Glutamatergic neuron (in vitro differentiated cells): ENCODE measurements at places on chromosomes 16 and 17.

DNA sequence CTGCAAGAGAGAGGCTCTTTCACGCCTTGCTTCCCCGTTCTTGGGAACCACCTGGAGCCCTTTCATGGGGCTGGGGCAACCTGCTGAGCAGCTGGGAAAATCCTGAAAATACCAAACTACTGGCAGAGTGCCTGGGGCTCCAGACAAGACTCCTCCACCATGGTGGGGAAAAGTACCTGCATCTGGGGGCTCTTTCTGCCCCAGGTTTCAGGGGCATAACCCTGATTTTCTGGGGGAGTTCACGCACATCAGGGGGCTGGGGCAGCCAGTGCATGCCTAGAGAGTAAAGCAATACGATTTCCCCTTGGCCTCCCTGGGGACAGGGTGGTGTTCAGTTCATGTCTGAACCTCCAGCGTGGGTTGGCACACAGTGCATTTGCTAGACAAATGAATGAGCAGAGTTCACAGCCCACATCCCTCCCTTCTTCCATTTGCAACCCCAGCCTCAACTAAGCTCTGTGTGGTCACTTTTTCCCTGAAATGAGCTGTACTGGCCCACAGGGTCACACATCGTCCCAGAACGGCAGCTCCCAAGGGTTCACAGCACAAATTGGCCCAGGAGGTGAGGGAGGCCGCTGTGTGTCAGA is 5.2 kb upstream of the CDC42EP4 start:
- no peak for DNase-seq

DNA sequence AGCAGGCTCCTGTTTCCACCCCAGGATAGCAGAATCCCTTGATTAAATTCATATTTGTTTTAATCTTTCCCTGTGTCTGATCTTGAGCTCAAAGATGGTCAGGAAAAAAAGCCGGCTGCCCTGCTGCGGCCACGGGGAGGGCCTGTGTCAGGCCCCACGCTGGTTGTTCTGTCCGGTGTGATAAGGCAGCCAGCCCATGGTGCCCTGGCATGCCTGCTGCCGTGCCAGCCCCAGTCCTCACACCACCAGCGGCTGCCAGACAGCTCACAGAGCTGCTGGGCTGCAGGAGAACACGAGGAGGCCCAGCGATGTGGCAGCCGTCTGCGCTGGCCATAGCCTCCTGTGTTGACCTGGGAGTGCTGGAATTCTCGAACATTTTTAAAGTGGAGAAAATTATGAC is 34.7 kb upstream of the BRD7 start:
- no peak for DNase-seq

- no peak for DNase-seq
Measured at GRCh38 chr17:40089077-40089895, 11.1 kb downstream of the NR1D1 start.

DNA sequence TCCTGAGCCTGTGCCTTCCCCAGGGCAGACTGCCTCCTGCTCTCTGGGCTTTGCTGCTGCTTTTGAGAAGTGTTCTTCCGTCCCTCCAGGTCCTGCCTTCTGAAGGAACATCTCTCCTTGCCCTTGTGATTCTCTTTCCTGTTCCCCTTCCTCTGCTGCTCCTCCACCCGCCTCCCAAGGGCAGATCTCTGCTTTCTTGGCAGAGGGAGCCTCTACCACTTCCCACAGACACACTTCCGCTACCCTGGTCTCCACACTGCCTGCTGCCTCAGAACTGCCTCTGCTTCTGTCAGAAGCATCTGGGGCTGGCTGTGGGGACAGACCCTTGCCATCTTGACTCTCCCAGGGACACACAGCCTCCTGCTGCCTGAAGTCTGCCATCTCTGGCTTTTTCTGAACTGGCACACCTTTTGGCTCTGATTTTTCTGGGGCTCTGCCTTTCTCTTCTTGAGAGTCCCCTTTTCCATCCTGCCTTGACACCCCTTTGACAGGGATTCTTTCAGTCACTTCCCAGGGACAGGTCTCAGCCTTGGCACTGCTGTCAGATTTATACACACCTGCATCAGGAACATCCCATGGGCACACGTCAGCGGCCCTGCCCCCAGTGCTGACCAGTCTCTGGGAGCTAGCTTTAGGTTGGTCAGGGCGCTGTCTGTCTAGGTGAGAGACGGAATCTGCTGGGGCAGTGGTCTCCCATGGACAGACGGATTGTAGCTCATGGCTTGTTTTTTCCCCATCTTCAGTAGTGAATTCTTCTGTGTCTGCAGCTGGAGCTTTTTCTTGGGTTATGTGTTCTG is 16.6 kb downstream of the GPR179 start:
- no peak for DNase-seq

DNA sequence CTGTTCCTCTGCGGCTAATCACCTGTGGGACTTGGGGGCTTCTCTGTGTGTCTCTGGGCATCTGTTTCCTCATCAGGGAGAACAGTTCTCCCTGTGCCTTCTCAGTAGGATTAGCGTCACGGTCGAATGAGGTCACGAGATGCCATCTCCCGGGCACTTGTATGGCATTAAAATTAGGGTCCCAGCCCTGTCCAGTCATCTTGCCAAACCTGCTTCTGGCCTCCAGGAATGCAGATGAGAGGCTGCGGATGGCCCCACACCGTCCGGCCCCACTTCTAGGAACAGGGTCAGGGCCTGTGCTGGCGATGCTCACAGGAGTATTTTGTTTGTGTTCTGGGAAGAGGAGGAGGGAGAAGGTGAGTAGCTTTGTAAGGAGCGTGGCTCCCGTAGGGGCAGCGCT is 58.5 kb downstream of the OR1D5 start:
- no peak for DNase-seq

- DNase-seq = no peak
Measured at GRCh38 chr17:9166788-9167187, 145.5 kb downstream of the NTN1 start.

- DNase-seq = no peak
Measured at GRCh38 chr17:12865769-12866168, 76.5 kb downstream of the ARHGAP44 start.

DNA sequence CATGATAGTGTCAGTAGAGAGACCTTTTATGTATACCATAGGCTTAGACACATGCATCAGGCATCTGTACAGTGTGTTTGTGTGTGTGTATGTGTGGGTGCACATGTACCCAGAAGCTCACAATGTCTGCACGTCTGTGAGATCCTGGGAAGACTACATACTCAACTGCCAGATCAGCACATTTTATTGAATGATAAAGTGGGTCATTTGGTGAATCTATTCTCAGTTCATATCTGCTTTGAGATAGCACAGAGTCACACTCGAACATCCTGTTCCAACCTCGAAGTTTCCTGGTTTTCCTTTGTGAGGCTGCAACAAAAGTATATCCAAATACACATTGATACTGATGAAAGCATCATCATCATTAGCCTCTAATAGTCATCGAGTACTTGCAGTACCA is 63.6 kb downstream of the MAF start:
- no peak for DNase-seq

- DNase-seq = no peak
Measured at GRCh38 chr17:47131761-47132160, 57.3 kb downstream of the CDC27 start.

GRCh38 chr17:65627891-65628643 is 66.6 kb upstream of the AXIN2 start:
- DNase-seq = no peak

DNA sequence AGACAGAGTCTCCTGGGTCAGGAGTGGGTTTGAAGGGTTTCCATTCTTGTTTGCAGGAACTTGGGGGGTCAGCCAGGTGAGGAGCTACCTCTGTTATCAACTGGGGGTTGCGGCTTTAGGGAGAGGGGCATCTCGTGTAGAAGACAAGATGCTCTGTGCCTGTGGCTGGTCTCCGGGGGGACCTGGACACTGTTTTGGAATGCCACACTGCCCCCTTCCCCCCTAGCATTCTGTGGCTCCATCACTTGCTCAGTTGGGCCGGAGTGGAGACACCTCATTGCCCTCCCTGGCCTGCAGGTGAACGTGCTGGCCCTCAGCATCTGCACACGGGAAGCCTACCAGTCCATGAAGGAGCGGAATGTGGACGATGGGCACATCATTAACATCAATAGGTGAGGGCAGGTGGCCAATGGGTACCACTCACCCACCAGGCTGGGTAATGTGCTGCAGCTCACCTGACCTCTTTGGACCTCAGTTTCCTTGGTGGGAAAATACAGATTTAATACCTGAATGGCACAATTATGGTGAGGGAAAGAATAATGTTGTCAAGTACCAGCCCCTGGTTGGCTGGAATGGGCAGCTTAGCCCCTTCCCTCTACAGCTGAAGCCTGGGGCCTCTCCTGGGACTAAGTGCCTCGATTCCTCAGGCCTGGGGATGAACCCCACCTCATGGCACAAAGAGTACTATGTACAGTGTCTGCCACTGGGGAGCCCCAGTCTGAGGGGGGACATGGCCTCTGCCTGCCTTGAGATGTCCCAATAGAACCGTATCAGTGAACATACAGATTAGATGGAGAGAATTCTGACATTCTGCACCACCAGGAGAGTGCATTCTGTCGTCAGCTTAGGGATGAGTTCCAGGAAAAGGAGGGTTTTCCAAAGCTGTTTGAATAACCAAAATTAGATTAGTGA is 3.3 kb upstream of the MRM1 start:
- DNase-seq = no peak

- no peak for DNase-seq
Measured at GRCh38 chr16:12573300-12573699, 230.4 kb downstream of the CPPED1 start.

DNA sequence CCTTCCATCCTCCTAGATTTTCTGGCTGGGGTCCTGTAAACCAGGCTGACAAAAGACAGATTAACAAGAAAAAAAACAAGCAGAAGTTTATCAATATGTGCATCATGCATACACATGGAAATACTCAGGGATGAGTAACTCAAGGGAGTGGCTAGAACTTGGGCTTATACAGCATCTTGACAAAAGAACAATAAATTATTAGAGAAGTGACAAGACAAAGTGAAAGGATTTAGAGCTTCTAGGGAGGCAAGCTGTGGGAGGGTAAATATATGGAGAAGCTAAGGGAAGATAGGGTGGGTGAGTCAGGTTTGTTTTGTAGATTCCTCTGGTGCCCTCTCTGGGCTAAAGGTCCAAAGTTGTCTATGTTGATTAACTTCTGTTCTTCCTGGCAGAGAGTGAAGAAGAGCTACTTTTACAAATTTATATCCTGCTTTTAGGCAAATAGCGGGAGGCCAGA is 48.0 kb upstream of the NDRG4 start:
- no peak for DNase-seq

- DNase-seq = no peak
Measured at GRCh38 chr17:60901806-60902205, 224.2 kb downstream of the BCAS3 start.

- DNase-seq = no peak
Measured at GRCh38 chr16:86462334-86463084, 47.8 kb upstream of the FOXF1 start.

DNA sequence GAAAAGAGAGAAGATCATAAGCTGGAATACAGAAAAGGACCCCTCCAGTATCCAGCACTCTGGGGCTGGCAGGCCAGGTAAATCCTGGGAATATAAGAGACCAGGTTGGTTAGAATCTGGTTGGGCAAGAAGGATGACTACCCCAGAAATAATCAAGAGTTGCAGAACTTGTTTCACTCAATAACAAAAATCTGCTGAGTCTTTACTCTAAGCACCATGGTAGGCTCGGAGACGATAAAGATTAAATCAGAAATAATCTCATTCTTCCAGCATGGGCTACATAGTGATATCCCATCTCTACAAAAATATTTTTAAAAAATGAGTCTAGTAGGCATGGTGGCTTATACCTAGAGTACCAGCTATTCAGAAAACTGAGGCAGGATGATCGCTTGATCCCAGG is 138.0 kb upstream of the KCNJ16 start:
- no peak for DNase-seq

- no peak for DNase-seq
Measured at GRCh38 chr17:42766124-42766523, 5.1 kb downstream of the RAMP2 start.

- DNase-seq = no peak
Measured at GRCh38 chr17:63768433-63768832, 5.0 kb downstream of the CCDC47 start.

GRCh38 chr16:79303959-79304387 is 296.6 kb downstream of the MAF start:
- no peak for DNase-seq

- peak; percentile 62 for DNase-seq
Measured at GRCh38 chr17:47275245-47275984, 21.8 kb downstream of the ITGB3 start.

GRCh38 chr17:2299136-2299535 is 4.4 kb downstream of the SMG6 start:
- no peak for DNase-seq

DNA sequence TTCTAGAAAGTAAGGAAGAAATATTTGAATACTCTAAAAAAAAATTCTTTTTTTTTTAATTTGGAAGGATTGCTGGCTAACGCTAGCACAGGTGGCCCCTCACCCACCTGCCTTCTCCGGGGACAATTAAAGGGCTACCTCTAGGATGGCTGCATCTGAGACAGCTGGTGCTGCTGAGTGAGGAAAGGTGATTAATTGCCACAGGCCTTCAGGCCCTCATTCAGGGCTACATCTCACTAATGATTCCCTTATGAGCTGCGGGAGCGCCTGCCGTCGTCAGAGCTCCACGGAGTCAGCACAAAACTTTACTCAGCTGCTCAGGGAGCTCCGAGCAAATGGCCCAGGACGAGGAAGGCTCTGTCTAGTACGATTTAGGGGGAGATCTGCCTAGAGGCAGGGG is 27.0 kb upstream of the AKTIP start:
- DNase-seq = peak; percentile 29

DNA sequence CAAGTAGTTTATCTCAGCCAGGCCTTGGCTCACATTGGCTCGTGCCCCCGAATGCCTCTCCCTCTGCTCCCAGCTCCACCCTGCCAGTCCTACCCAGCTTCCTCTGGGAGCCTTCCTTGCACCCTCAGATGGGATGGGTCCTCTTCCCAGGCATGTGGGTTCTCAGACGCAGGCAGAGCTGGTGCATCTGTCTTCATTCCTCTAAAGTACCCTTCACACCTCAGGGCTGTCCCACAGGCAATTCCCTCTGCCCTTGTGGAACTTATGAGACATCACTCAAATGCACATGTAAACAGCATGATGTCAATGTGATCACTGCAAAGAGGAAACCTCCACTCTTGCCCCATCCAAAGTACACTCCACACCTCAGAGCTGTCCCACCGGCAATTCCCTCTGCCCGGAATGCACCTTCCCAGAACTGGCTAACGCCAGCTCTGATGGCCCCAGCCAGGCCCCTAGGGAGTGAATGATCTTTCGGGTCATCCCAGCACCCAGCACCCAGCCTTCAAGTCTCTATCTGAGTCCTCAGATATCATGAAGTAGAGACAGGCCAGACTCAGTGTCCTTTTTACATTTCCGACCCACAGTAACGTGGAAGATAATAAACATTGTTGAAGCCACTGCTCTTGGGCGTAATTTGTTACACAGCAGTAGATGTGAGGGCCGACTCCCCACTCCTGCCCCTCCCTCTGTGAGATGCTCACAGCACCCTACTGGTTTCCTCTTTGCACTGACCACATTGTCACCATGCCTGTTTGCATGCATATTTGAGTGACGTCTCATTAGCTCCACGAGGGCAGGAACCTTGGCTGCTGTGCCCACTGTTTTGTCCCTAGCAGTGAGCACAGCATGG is 85.4 kb downstream of the N4BP1 start:
- DNase-seq = no peak
